ENCODE measurements at places on chromosomes 7 and 10.

GRCh38 chr7:123440101-123440548 lies 94.3 kb downstream of the IQUB start:
- DNase-seq = no peak

DNA sequence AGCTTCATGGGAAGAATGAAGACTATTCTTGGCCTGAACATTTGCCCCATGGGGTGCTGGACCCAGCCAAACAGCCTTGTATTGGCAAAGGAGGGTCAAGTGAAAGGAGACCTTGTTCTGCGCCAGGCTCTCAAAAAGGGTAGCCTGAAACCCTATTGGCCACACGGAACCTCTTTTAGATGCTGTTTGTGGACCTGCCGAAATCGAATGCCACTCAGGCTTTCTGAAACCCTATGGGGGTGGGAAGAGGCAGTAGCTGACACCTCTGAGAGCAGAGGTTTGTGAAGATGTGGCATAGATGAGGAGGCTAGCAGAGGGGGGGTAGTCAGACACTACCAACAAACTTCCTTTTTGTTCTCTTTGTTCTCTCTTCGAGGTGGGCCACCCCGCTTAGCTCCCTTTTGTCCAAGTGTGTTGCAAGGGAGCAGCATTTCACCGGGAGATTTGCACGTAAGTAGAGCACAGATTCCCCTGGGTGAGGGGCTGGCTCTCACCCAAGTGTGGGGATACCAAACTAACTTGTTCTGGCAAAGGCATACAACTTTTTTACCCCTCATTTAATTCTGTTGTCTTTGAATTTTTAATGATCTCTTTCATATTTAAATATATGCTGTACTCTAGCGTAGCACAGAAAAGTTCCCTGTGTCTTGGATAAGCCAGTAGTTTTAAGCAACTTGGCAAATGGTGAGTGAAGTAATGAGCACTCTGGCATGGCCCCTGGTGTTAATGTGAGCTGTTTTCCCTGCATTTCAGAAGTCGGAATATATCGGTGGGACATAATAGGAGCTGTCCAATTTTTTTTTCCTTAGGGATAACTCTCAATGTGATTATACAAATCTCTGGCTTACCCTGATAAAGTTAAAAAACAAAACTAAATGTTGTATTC lies 107.7 kb downstream of the SEPTIN7 start:
- DNase-seq = no peak

DNA sequence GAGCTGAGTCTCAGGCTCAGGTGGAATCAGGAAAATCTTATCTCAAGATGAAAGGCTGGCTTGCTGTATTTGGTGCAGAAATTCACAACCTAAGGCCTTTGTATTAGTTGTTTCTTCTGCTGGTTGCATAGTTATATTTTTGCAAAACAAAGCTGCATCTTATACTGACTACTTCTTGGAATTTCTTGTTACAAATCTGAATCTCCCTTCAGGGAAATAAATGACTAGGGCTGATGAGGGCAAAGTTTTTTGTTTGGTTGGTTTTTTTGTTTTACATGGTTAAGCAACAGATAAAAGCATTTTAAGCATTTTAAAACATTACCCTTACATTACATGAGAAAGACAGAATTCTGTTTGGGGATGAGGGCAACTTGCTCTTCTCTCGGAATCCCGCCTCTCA lies 13.9 kb upstream of the LRRN3 start:
- DNase-seq = no peak

DNA sequence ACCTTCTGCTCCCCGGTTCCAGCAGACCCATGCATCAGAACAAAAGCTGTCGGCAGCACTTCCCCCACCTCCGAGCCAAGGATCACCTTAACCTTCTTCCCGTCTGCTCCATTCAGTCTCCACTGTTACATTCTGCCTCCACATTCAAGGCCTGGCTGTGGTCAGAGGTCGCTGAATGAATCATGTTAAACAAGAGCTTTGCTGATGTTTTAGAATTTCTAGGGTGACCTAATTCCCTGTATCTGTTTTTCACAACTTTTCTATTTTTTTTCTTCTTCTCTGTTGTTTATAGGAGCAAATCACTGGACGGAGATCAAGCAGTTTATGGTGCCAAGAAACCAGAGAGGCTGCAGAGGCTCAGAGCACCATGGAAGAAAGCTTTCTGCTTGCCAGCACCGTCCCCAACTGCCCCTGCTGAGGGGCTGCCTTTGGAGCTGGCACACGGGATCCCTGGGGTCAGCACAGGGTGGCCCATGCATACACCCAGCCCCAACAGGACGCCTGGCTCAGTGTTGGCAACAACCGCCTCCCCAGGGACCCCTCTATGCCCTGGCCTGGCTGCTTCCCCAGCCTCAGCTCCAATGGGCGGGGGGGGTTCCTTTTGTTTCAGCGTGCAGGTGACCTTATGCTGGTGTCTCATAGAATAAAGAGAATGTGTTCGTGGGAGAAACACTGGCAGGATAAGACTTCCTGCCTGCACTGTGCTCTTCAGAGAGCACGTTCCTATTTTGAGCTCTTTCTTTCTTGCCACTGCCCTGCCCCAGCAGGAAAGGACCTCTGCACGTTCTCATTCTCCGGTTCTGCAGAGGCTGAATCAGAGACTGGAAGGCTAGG lies 182.7 kb upstream of the LYZL2 start:
- DNase-seq = no peak

GRCh38 chr10:127091354-127091753 lies 105.0 kb downstream of the INSYN2A start:
- DNase-seq = no peak

DNA sequence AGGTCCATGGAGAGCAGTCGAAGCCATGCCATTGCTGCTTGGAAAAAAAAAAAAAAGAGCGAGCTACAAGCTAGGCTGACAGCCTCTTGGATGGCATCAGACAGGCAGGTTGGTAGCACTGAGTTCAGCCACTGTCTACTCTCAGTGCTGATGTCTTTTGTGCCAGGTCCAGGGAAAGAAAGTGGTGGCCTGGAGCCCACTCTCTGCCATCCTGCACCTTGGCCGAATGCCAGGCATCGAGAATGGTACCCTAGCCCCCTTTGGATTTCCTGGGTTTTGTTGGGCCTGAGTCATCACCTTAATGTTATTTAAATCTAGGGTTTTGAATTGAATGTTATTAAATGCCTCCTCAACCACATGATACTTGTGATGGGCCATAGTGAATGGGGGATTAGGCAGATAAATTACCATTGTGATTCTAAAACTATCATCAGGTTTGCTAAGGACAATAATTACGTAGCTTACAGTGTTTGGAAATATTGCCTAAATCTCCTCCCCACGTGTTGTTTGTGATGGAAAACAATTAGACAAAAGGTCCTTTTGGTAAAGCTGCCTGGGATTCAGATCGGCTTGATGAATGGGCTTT lies 195.7 kb upstream of the GPR26 start:
- DNase-seq = no peak

DNA sequence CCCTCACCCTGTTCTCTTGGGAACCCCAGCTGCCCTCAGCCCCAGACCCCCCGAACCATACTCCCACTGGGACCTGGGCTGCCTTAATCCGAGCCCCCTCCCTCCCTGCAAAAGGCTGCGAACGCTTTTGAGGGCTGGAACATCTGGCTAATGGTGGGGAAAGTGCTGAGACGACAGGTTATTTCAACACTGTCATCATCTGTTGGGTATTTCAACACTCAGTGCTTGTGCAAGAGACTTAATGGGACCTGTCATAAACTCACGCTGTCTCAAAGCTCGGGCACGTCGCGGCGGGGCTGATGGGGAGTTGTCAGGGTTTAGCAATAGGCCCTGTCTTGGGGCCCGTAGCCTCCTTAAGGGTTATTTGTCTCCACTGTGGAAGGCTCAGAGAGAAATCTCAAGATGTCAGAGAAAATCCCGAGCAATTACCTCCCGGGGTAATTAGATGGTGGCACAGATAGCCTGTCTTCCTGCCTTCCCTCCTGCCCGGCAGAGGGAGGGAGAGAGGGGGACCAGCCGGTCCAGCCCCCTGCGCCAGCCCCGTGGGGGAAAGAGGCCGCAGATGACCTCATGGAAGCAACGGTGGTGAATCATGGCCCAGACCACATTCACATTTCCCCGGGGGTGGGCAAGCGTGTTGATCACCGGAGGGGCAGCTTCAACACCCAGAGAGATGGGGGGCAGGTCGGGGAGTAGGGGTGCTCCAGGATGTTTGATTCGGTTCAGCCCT lies 88.7 kb upstream of the MYL10 start:
- no peak for DNase-seq

- DNase-seq = no peak
Measured at GRCh38 chr7:146123715-146124114, 7.1 kb downstream of the CNTNAP2 start.

DNA sequence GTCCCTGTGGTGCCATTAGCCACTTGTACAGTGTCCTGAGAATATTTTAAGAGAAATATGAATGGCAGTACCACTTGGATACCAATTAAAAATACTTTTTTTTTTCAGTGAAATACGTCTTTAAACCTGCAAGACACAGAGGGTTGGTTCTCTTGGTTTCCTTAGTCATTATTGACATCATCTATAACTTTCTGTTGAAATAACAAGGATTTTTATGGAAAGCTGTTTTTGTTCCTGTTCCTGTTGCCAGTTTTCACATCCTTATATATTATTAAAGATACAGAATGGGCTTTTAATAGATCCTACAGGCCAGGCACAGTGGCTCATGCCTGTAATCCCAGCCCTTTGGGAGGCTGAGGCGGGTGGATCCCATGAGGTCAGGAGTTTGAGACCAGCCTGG lies 579.9 kb downstream of the AUTS2 start:
- DNase-seq = no peak

DNA sequence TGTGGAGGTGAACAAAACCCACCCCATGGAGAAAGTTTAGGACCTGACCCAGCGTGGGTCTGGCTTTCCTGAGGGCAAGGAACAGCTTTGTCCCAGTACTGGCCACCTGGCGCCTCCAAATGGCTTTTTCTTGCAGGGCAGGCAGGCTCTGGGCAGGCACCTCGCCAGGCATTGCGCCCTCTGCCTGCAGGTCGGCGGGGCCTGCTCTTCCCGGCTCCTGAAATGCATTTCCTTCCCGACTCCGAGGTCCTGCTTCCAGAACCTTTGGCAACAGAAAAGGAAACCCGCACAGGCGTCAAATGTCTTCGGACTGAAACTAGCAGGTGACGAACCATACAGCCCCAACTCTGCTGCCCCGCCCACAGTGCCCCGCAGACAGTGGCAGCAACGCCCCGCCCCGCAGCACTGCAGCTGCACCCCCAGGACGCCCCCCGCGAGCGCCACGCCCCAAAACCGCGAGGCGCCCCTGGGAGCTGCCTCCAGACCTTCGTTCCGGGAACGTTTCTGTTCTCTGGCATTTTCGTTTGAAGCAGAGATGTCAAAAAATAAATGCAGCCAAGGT lies 65.5 kb downstream of the C10orf143 start:
- DNase-seq = peak; percentile 63

- DNase-seq = no peak
Measured at GRCh38 chr7:11450281-11450680, 381.7 kb downstream of the THSD7A start.

- DNase-seq = no peak
Measured at GRCh38 chr10:106768204-106768603, 396.3 kb downstream of the SORCS1 start.

DNA sequence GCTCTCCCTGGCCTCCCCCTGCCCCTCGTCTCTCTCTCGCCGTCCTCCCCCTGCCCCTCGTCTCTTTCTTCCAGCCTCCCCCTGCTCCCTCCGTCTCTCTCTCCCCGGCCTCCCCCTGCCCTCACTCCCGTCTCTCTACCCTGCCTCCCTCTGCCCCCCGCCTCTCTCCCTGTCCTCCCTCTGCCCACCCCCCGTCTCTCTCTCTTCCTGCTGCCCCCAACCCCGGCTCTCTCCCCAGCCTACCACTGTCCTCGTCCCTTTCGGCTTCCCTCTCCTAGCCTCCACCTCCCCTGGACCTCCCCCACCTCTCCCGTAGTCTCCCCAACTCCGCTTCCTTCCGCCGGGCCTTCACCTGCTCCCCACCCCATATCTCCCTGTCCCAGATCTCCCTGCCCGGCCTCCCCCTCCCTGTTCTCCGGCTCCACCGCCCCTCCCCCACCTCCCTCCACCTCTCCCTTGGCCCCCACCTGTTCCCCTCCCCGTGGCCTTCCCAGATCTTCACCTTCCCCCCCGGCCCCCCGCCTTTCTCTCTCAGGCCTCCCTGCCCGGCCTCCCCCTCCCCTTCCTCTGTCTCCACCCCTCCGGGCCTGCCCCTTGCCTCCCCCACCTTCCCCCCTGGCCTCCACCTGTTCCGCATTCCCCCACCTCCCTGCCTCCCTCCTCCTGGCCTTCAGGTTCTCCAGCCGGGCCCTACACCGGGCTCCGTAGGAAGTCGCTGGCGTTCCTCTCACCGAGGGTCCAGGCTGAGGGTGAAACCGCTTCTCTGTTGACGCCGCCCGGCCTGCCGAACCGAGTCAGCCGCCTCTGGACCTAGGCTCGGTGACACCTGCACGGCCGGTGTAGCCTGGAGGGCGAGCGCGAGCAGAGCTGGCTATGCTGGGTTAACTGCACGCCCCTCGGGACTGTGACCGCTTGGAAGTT lies 1.2 kb downstream of the GET4 start:
- DNase-seq = no peak

- no peak for DNase-seq
Measured at GRCh38 chr10:124020981-124021815, 72.2 kb downstream of the CHST15 start.

- no peak for DNase-seq
Measured at GRCh38 chr10:85420501-85421191, 945.9 kb downstream of the GRID1 start.

DNA sequence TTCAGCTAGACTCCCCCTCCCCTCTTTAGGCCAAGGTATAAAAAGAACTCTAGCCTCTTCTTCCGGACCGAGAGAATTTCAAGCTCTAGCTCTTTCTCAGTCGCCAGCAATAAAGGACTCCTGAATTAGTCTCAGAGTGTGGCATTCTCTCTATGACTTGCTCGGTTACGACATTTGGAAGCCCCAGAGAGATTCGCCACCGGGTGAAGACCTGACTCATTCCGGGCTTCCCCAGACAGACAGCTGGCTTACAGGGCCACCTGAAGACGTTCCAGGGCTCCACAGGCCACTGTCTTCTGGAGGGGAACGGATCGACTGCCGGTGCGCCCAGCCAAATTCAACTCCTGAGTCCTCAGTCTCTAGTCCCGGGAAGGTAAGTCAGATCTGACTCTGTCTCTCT lies at the start of gene AKR1B15:
Gene AKR1B15 (plus strand): TSS at position 234 of the 400 bp plus-strand sequence. CDS start 15,510 bp downstream, outside the sequence.
- no peak for DNase-seq

- DNase-seq = no peak
Measured at GRCh38 chr10:28737096-28737495, 59.8 kb downstream of the BAMBI start.

GRCh38 chr10:132447446-132448247 lies 50.6 kb downstream of the PWWP2B start:
- no peak for DNase-seq

DNA sequence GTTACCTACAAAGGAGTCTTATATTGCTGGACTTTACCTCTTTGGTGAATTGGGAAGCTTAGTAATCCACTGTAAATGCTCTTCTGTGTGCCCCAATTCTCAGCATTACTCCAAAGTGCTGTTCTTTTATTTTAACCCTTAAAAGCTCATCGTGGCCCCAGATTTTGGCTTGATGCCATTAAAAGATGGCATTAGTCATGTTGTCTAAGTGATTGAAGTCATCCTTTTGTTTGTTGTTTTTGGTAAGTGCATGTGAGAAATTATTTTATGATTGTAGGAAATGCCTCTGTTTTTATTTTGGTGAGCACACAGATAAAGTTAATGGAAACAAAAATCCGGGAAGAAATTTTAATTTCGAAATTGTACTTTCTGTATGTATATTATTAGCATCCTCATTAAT lies 82.5 kb upstream of the GATA3 start:
- DNase-seq = no peak

Measured in type B pancreatic cell (in vitro differentiated cells).